ENCODE measurements at places on chromosomes 12 and 14.

DNA sequence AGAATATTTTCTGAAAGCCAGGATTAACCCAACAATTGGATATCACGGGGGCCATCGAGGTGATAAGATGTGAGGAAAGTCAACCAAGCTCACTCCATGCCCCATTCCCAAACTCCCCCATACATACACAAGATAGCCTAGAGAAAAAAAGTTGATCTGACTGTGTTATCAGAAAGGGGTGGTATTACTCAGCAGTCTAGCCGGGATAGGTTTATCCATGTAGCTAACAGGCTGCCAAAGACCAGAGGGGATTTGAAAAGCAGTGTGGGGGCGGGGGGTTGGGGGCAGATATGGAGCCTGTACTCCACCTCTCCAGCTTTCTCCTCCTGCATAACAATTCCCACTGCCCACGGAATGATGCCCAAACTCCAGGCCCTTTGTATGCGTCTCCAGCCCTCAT, 13.2 kb upstream of the MAP1LC3B2 start:
- H3K4me1 ChIP-seq = peaks cover 15% of the 10 kb centered on the region
- no peak for DNase-seq
- H3K27ac ChIP-seq = no peak overlapping the region
- no peaks in the 10 kb centered on the region for H3K27me3 ChIP-seq

GRCh38 chr12:124484526-124484953, 82.9 kb downstream of the NCOR2 start:
- H3K27me3 ChIP-seq = no peaks in the 10 kb centered on the region
- H3K27ac ChIP-seq = peak overlapping the region; percentile 52
- no peak for DNase-seq
- peaks cover 5% of the 10 kb centered on the region for H3K36me3 ChIP-seq
- H3K4me3 ChIP-seq = no peak overlapping the region

DNA sequence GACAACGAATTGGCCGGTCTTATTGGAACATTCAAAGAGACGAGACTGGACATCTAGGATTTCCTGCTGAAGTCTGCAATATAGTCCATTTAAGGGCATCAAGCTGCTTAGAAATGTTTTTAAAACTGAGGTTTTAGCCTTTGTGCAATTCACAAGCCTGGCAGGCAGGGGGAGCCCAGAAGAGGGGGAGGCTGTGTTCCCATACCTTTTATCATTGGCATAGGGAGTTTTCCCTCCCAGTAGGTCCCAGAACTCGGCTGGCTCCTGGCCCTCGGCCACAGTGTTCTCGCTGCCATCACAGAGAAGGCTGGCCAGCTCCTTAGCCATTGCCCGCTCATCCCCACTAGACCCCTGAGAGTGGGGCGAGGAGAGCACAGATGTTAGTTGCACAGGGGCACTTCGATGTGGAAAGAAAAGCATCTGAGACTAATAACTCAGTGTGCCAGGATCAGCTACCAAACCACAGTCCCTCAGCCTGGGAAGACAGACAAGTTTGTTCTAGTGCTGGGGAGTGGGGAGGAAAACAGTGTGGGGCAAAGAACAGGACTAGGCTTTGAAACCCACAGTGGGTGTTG, 15.1 kb downstream of the AVIL start:
- peaks cover 5% of the 10 kb centered on the region for H3K36me3 ChIP-seq
- no peaks in the 10 kb centered on the region for H3K4me1 ChIP-seq
- H3K27ac ChIP-seq = no peak overlapping the region
- no peak overlapping the region for H3K4me3 ChIP-seq

- no peak for DNase-seq
- H3K4me1 ChIP-seq = no peaks in the 10 kb centered on the region
- no peak overlapping the region for H3K27ac ChIP-seq
- no peaks in the 10 kb centered on the region for H3K36me3 ChIP-seq
Measured at GRCh38 chr12:20309504-20310148, 58.7 kb upstream of the PDE3A start.

GRCh38 chr14:92649934-92650545, 98.4 kb downstream of the LGMN start:
- H3K27ac ChIP-seq = peak overlapping the region; percentile 99
- no peaks in the 10 kb centered on the region for H3K27me3 ChIP-seq
- H3K4me3 ChIP-seq = no peak overlapping the region
- no peak for DNase-seq

GRCh38 chr14:53354336-53354735, 201.2 kb upstream of the DDHD1 start:
- H3K27ac ChIP-seq = no peak overlapping the region
- no peaks in the 10 kb centered on the region for H3K27me3 ChIP-seq
- H3K4me1 ChIP-seq = no peaks in the 10 kb centered on the region
- H3K36me3 ChIP-seq = no peaks in the 10 kb centered on the region
- DNase-seq = no peak

GRCh38 chr14:80946187-80946586, 4.6 kb upstream of the CEP128 start:
- no peak for DNase-seq
- no peaks in the 10 kb centered on the region for H3K36me3 ChIP-seq
- H3K27ac ChIP-seq = no peak overlapping the region
- no peaks in the 10 kb centered on the region for H3K27me3 ChIP-seq

- no peaks in the 10 kb centered on the region for H3K4me1 ChIP-seq
- no peaks in the 10 kb centered on the region for H3K36me3 ChIP-seq
- no peak overlapping the region for H3K27ac ChIP-seq
Measured at GRCh38 chr14:99042381-99043266, 229.4 kb downstream of the BCL11B start.

DNA sequence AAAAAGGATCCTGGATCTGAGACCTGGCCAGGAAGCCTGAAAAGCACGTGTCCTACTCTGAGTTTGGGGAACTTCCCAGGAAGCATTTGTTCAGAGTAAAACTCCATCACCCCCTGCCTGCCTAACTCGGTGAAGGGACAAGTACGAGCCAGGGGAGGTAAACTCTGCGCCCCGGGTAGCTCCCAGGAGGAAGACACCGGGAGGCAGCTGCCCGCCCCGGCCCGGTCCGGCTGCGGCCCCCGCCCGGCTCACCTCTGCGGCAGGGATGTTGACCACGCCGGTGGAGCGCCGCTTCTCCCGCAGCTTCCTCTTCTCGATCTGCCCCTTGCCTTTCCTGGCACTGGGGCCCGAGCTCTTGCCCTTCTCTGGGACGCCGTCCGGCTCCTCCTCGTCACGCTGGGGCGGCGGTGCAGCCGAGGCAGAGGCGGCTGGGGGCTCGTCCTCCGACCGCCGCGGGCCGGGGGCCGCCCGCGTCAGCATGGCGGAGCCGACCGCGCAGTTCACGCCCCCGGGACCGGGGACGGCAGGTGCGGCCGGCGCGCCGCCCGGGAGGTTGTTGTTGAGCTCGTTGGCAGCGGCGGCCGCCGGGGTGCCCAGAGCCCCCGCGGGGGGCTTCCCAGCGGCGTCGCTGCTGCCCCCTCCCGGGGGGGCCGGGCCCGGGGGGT, 1.2 kb downstream of the PAWR start:
- no peaks in the 10 kb centered on the region for H3K36me3 ChIP-seq
- peak overlapping the region; percentile 96 for H3K27ac ChIP-seq

DNA sequence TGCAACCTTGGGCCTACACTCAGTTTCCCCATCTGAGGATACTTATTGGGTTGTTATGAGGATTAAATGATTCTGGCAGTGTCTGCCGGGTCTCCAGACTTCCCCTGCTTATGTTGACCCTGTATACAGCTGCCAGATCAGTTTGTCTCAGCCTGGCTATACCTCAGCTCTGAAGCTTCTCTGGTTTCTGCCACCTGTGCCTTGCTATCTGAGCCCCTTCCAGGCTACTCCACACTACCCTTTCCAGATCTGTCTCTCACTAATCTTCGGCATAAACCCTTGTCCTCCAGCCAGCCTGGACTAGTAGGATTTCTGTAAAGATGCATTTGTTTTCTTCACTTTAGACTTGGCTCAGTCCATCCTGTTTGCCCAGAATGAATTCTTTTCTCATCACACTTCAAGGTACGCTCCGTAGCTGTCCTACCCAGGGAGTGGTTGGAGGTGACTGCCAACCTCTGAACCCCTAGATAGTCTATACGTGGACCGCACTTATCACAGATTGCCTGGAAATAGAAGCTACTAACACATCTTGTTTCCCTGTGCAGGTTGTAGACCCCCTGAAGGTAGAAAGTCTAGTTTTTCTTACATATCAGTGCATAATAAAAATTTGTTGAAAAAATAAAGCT, 422.4 kb downstream of the RAD51B start:
- no peaks in the 10 kb centered on the region for H3K27me3 ChIP-seq
- H3K4me1 ChIP-seq = peaks cover 10% of the 10 kb centered on the region
- DNase-seq = no peak
- no peak overlapping the region for H3K4me3 ChIP-seq
- H3K36me3 ChIP-seq = no peaks in the 10 kb centered on the region

- H3K27me3 ChIP-seq = no peaks in the 10 kb centered on the region
- H3K4me1 ChIP-seq = peaks cover 69% of the 10 kb centered on the region
- peak overlapping the region; percentile 91 for H3K27ac ChIP-seq
- peak overlapping the region; percentile 75 for H3K4me3 ChIP-seq
- peaks cover 4% of the 10 kb centered on the region for H3K36me3 ChIP-seq
- no peak for DNase-seq
Measured at GRCh38 chr14:102779084-102779462, 1.8 kb downstream of the TRAF3 start.

DNA sequence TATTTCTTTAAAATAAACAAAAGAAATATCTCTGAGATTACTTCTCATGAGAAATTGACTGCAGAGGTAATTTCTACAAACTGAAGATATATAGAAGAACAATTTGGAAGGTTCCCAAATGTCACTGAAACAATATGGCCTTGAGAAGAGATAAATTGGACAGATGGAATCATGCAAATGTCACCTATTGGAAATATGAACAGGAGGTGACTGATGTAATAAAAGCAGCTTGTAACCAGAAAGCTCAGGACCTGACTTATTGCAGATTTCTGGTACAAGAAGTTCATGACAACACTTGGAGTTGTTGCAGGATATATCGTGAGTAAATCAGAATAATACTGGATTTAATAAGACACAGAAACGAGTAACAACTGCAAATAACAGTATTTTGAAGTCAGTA, 93.3 kb upstream of the TRHDE start:
- DNase-seq = no peak
- peaks cover 2% of the 10 kb centered on the region for H3K27me3 ChIP-seq
- H3K36me3 ChIP-seq = no peaks in the 10 kb centered on the region
- H3K27ac ChIP-seq = no peak overlapping the region

DNA sequence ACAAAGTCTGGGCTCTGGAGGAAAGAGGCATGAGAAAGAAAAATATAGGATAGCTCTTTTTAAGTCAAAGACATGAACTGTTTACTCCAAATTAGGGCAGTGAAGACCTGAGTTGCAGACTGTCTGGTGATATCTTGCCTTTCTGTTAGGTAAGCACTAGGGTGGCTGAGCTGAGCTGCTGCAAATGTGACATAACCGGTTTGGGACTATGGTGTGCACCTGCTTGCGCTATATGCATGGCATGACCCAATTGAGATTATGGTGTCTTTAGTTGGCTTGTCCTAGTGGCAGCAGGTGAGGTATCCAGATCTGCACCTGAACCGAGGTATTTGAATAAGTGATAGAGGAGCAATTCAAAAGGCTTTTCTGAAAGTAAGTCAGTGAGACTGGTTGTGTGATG, 345.6 kb downstream of the APAF1 start:
- H3K27ac ChIP-seq = no peak overlapping the region
- H3K27me3 ChIP-seq = peaks cover 8% of the 10 kb centered on the region
- H3K4me1 ChIP-seq = no peaks in the 10 kb centered on the region
- no peak overlapping the region for H3K4me3 ChIP-seq
- DNase-seq = no peak

DNA sequence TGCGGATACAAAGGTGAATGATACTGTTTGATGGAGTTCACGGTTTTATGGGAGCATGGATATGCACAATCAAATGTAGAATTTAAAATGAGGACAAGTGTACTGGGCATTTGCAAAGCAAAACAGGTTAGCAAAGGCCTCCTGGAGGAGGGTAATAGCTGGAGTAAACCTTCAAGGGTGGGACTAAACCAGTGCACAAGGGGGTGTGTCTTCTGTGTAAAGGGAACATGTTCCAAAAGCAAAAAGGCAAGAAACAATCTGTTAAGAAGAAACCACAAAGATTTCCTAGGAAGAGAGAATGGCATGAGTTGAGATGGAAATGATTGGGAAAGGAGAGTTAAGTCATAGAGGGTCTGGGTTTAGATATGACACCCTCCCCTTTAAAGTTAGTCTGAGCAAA, 109.2 kb upstream of the SLCO1C1 start:
- no peaks in the 10 kb centered on the region for H3K4me1 ChIP-seq
- H3K27ac ChIP-seq = no peak overlapping the region
- H3K4me3 ChIP-seq = no peak overlapping the region
- no peak for DNase-seq

- DNase-seq = no peak
- H3K36me3 ChIP-seq = peaks cover 8% of the 10 kb centered on the region
- no peak overlapping the region for H3K4me3 ChIP-seq
Measured at GRCh38 chr12:94167071-94167755, 18.8 kb downstream of the PLXNC1 start.

DNA sequence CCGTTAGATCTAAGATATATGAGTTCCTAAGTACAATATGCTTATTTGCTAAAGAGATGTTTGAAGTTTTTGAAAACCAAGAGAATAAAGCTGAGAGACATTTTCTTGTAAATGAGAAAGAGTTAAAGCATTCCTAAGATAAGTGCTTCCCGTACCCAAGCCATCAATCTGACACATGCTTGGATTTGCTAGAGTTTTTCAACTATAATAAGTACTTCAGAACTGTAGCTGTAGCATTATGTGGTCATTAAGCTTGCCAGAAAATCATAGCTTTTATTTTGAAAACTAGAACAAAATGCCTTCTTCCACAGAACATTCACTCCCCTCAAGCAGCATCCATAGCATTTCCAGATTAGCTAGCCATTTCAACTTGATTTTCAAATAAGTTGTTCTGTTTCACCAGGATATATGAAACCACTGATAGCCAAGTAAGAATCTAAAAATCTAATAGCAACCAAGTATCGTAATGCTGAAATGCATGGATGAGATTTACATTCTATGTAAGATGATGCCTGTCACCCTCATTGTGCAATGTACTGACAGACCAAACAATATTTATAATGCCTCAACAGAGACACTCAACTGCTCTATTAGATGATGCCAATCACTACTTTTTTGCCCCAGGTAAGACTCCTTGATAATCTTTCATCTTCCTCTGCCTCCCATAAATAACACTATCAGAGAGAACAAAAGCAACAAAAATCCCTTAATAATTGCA, 8.0 kb downstream of the SNW1 start:
- no peaks in the 10 kb centered on the region for H3K27me3 ChIP-seq
- DNase-seq = no peak
- peaks cover 14% of the 10 kb centered on the region for H3K36me3 ChIP-seq
- peaks cover 28% of the 10 kb centered on the region for H3K4me1 ChIP-seq

- H3K4me3 ChIP-seq = no peak overlapping the region
- DNase-seq = no peak
- H3K4me1 ChIP-seq = no peaks in the 10 kb centered on the region
- no peaks in the 10 kb centered on the region for H3K36me3 ChIP-seq
- no peaks in the 10 kb centered on the region for H3K27me3 ChIP-seq
Measured at GRCh38 chr14:104998801-104999200, 13.2 kb downstream of the CLBA1 start.

GRCh38 chr12:91417650-91418049, 235.0 kb upstream of the DCN start:
- no peak overlapping the region for H3K27ac ChIP-seq
- no peak overlapping the region for H3K4me3 ChIP-seq
- DNase-seq = no peak
- no peaks in the 10 kb centered on the region for H3K36me3 ChIP-seq
- H3K27me3 ChIP-seq = peaks cover 34% of the 10 kb centered on the region

All from naive B cell (primary cell).